MG63 (cell line): ENCODE measurements at places on chromosomes 3 and 15. TPM values are rescaled to one million over a fixed set of nuclear protein-coding genes. Genes with fewer than 3 reads are reported as not detected.

GRCh38 chr15:83323296-83323711 is 38.8 kb upstream of the BNC1 start:
- DNase-seq = peak; percentile 69

DNA sequence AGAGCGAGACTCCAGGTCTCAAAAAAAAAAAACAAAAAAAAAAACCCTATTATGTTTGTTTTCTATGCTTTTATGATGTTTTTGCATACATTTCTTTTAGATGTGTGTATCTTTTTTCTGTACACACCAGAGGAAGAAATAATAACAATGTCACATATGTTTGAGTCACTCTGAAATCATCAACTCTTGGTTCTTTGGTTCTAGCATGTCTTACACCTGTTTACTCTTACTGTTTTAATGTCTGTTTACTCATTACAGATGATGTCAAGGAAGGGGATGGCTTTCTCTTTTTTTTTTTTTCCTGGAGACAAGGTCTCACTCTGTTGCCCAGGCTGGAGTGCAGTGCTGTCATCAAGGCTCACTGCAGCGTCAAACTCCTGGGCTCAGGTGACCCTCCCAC is 24.1 kb downstream of the RHOA start:
- DNase-seq = no peak

TF gene
- total RNA-seq = not detected in 2 replicates

NLGN1 gene
- 4.0 and 10.0 TPM in 2 replicates for total RNA-seq

DNA sequence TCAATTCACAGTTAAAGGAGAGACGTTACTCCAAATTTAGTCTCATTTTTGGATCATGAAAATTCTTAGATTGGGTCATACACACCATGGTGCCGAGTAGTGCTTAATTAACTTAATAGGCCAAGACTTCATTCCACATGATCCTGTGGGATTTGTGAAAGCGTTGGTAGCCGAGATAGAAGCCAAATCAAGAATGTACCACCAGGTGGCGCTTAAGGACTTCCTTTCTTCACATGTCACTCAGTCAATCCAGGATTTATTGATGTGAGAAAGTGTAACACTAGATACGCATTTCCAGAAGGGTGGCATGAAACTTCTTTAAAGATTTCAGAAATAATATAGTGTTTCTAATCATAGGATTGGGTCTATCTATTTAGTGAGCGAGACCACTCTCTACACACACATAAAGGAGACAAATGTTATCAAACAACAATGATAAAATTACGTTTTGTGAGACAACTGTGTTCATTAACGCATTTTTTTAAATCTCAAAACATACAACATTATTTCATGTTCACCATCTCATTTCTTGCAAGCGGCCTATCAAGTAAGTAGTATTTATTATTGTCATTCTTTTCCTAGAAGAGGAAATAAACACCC is 436.1 kb downstream of the CHL1 start:
- DNase-seq = peak; percentile 12

PIERCE2 gene
- 3.7 TPM in 1 of 2 replicates, not detected in the other for total RNA-seq

- no peak for DNase-seq
These were observed 304.4 kb downstream of the KBTBD8 start for GRCh38 chr3:67302489-67302888.

- no peak for DNase-seq
These were observed 132.3 kb downstream of the KCNAB1 start for GRCh38 chr3:156252656-156253055.

ZNF860 gene
- not detected in 2 replicates for total RNA-seq

DNA sequence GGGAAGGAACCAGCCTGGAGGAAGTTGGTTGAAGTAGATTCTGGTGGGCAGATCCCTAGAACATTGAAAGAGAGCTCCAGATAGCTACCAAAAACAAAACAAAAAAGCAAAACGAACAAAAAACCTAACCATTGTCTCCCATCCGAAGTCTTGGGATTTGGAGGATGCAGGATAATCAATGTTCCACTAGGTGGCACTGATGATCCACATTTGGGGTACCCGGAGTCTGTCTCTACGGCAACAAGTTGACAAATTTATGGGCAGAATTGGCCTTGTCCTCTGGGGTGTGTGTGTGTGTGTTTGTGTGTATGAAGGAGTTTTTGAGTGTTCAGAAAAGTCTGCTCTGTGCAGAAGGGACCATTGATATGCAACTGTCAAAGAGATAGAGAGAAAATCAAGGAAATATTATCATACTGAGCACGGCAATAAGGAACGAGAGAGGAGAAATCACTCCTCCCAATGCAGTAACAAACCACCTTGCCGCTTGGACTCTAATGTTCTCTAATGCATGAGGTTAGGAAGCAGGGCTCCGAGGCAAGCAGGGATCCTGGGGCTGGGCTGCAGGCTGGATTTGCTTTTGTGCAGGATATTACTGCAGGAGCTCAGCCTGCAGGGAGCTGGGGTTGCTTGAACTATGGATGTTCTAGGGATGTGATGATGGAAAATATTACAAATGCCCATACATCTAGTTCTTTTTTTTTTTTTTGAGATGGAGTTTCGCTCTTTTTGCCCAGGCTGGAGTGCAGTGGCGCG is 59.8 kb upstream of the KLHL25 start:
- DNase-seq = peak; percentile 23

DNA sequence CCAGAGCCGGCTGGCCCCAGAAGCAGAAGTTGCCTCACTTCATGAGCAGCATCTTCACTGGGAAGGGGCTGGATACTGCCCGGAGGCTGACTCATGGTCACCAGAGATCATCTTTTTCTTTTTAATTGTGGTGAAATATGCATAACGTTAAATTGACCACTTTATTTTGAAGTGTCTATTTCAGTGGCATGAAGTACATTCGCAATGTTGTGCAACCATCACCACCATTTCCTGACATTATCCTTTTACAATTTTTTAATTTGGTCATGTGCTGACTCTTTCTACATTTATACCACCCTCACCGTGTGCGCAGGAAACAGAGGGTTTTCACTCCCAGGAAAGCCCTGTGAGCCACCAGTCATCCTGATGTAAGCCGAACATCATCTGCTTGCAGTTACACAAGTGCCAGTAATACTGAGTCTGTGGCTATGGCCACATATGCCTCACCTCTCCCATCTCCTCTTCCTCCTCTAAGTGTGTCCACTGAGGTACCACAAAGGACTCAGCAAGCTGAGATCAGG is 51.6 kb upstream of the ABHD17C start:
- no peak for DNase-seq

SLC25A26 gene
- 16.9 and 38.2 TPM in 2 replicates for total RNA-seq

TMEM40 gene
- total RNA-seq = not detected in 2 replicates

DNA sequence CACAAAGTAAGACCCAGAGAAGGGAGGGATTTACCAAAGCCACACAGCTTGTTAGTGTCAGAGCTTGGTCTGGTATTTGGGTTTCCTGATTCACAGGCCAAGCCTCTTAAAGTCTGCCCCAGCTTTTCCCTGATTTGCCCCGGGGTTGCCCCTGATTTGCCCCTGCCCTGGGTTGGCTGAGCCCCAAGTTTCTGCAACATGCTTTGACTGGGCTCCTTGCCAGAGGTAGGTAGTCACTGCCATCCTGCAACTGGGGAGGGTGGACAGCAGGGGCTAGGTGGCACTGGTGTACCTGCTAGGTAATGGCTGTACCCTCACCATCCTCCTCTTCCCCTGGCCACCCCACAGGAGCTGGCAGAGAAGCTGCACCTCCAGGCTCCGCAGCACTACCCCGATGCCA is 2.5 kb downstream of the MPI start:
- no peak for DNase-seq

AMOTL2 gene
- 172 and 180 TPM in 2 replicates for total RNA-seq

SPATA12 gene
- total RNA-seq = not detected in 2 replicates

- DNase-seq = no peak
These were observed 63.3 kb upstream of the SEC61A1 start for GRCh38 chr3:127988770-127989557.

MEGF11 gene
- 0.10 TPM in 1 of 2 replicates, not detected in the other for total RNA-seq

- no peak for DNase-seq
These were observed 33.7 kb upstream of the RBMS3 start for GRCh38 chr3:29247088-29247745.

DNA sequence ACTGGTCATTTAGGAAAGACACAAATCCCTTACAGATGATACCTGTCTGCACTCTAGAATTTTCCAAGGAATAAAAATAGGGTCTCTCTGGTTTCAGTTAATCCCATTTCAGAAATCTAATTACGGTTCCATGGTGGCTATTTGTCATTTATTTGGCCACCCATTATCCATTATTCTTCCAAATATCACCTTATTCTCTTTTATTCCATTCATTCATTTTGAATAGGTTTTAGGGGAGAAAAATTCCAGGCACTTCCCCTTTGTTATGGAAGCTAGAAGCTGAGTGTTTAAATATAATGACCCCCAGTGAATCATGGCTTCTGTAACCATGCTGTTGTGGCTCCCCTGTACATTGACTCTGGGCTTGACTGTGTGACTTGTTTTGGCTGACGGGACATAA is 420.8 kb upstream of the DPH6 start:
- DNase-seq = no peak

DNA sequence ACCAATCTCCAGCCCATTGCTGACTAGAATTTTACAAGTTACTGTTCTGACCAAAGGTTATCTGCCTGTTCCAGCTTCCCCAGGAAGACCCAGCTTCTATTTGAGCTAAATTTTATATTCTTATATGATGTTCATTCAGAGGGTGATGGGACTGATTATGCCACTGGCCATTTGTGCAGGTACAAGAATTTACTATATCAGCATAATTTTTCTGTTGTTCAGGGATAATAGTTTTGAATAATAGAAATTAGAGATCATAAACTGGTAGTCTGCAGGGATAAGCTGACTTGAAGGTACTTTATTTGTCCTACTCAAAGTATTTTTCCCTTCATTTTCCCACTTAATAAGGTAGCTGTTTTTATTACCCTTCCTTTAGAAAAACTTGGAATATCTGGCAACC is 222.6 kb upstream of the MRPL3 start:
- DNase-seq = no peak

GRCh38 chr3:122824465-122825381 is 29.9 kb downstream of the SLC49A4 start:
- no peak for DNase-seq

HRG gene
- total RNA-seq = not detected in 2 replicates

- DNase-seq = no peak
These were observed 6.6 kb downstream of the CBLB start for GRCh38 chr3:105862217-105862616.

GOLGA8O gene
- total RNA-seq = not detected in 2 replicates

GRCh38 chr3:10437272-10437994 is 68.0 kb downstream of the ATP2B2 start:
- peak; percentile 38 for DNase-seq

DNA sequence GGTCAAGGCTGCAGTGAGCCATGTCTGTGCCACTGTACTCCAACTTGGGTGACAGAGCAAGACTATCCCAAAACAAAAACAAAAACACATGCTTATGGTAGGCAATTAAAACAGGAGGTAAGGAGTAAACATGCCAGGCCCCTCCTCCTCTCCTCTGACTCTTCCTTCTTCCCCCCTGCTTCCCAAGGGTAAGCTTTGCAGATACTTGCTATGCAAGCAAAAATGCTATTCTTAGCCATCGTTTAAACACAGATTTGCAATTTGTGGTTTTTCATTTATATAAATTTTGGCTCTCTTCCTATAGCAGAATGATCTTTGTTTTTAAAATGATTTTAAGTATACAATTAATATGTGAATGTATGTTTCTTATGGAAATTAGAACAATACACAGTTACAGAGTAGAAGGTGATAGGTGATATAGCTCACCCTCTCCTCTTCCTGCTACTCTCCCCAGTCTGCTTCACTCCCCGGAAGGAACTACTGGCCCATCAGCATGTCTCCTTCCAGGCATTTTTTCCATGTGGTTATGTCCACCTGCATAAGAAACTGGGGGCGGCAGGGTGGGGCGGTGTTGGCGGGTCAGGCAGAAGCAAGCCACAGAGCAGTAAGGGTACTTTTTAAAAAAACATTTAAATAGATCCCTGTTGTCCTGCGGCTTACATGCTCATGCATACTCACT is 42.1 kb downstream of the IGF1R start:
- no peak for DNase-seq

GRCh38 chr15:80674245-80674614 is 20.9 kb upstream of the ABHD17C start:
- no peak for DNase-seq

GRCh38 chr15:70259028-70259424 is 161.3 kb upstream of the TLE3 start:
- DNase-seq = no peak

DNA sequence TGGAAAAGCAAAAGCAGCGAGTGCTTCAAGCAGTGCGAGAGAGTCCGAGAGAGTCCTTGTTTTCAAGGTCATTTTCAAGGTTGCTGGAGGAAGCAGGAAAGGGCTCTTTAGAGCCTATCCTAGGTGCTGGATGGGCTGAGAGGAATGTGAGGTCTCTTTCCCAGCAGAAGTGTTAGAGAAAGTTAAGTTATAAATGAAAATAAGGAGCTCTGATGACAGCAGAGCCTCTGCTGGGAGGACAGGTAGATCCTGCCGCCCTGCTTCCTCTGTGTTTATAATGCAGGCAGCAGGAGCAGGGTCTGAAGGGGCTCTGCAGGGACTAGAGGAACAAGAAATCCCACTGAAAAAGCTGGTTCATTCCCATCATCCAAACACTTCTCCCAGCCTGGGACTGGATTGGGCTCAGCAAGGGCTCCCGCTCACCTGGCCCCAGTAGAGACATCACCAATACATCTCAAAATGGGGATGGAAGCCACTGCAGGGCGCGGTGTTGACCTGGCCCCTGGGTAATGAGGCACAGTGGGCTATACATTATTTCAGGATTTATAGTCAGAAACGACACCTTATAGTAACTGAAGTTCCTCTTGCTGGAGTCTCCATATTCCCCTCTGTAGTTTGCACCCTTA is 41.5 kb upstream of the RAB6B start:
- DNase-seq = no peak
